Cortex of kidney (tissue), 1 donor: ENCODE measurements at places on chromosomes 7 and 10.

DNA sequence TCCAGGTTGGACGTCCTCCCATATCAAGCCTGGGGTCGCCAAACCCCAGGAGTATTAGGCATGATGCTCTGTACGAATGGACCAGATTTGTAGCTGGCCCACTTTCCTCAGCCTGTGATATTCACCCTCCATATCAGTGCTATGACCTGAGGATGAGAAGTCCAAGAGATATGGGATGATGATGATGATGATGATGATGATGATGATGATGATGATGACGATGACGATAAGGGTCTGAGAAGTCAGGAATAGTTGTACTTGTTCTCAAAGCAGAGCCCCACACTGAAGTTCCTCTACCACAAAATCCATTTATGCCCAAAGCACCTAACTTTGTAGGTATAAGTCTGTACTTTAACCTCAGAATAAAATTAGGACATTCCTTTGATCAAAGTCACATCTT is 50.7 kb downstream of the AMPH start:
- DNase-seq, result no peak

DNA sequence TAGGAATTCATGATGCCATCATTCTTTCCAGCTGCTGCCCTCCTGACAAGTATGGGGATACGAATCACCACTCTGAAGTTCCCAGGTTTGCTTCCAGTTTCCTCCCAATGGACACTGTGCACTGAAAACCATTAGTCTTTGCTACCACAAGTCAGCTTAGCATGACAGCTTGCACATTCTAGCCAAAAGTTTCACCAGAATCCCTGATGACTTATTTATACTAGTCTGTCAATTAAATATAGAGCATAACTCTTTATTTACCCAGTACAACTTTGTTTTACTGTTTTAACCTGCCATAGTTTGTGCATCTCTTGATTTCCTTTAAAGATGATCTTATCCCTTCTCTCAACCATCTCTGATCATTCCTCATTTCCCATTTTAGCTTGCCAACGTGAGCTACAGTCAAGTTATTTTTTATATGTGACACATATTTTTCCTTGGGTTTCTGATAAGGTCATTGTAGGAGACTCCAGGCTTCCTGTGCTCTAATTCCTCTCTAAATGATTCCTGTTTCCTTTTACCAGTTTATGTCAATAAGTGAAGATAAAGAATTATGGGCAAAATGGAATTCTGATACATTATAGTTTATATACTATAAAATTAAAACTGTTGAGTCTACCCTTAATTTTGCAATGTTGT is 167.5 kb upstream of the MEOX2 start:
- no peak for DNase-seq

DNA sequence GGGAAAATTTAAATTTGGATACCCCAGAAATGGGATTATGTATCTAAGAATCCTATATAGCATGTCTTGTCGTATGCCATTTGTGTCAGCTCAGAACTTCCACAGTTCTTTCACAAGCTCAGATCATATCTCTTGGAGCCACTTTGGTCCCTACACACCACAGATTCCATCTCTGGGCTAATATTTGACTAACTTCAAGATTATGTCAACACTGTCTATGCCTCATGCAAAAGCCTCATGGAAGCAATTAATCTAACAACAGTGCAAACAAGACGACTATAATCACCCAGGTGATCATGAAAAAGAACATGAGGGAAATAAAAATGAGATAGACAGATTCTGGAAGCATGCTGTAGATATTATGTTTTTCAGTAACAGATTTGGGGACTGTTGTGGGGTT is 189.1 kb downstream of the LRRTM3 start:
- no peak for DNase-seq

- no peak for DNase-seq
Observed at GRCh38 chr10:103745341-103746247, 109.8 kb downstream of the SH3PXD2A start.

GRCh38 chr7:2635810-2636701 is 4.3 kb downstream of the TTYH3 start:
- DNase-seq, result no peak
